Natural killer cell treated with Interleukin-12 subunit alpha and Interleukin-12 subunit beta and Interleukin-15 and Interleukin-18, amount 100 ng/mL, for 72 hours (primary cell): ENCODE measurements at places on chromosomes 11 and 22. TPM values are rescaled to one million over a fixed set of nuclear protein-coding genes. Genes with fewer than 3 reads are reported as not detected.
A peak's percentile ranks its signal among the peaks of the same experiment; 100 is the strongest.

GRCh38 chr11:17351510-17352176 lies at the start of gene NCR3LG1:
Gene NCR3LG1, plus strand, starts transcription at chr11:17351800. Its CDS starts 170 bp downstream, at chr11:17351970.
- DNase-seq = peak; percentile 88
- peak within 1 kb of the TSS; percentile 63 for H3K27ac ChIP-seq
- H3K4me1 ChIP-seq = peaks cover 28% of the 10 kb centered on the region

The MUC2 gene
- total RNA-seq = not detected

- H3K4me3 ChIP-seq = no peak overlapping the region
- H3K36me3 ChIP-seq = no peaks in the 10 kb centered on the region
- DNase-seq = no peak
- no peak overlapping the region for H3K27ac ChIP-seq
- H3K4me1 ChIP-seq = no peaks in the 10 kb centered on the region
Observed at GRCh38 chr11:27216270-27217149, 146.5 kb downstream of the CCDC34 start.

- no peak for DNase-seq
- peaks cover 7% of the 10 kb centered on the region for H3K36me3 ChIP-seq
- no peak overlapping the region for H3K27ac ChIP-seq
- no peak overlapping the region for H3K4me3 ChIP-seq
Observed at GRCh38 chr22:44610071-44610470, 91.9 kb upstream of the PRR5 start.

The CHRM1 gene
- total RNA-seq = not detected

DNA sequence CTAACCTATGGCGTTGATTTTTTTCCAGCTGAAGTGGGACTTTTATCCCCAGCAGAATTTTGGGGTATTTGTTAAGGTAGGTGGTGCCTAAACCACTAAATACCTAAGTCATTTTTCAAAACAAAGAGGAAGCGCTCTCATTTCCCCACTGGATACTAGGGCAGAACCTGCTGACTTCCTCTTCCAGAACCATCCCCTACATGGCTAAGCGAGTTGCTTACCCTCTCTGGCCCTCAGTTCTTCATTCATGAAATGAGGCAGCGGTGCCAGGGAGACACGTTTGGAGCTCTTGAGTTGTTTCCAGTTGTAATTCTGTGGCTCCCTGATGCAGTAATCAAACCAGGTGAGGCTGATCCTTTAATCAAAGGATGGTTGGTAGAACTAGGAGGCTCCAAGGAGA lies 10.0 kb upstream of the MTMR3 start:
- no peak overlapping the region for H3K4me3 ChIP-seq
- no peak overlapping the region for H3K27ac ChIP-seq
- no peak for DNase-seq
- peaks cover 9% of the 10 kb centered on the region for H3K27me3 ChIP-seq

DNA sequence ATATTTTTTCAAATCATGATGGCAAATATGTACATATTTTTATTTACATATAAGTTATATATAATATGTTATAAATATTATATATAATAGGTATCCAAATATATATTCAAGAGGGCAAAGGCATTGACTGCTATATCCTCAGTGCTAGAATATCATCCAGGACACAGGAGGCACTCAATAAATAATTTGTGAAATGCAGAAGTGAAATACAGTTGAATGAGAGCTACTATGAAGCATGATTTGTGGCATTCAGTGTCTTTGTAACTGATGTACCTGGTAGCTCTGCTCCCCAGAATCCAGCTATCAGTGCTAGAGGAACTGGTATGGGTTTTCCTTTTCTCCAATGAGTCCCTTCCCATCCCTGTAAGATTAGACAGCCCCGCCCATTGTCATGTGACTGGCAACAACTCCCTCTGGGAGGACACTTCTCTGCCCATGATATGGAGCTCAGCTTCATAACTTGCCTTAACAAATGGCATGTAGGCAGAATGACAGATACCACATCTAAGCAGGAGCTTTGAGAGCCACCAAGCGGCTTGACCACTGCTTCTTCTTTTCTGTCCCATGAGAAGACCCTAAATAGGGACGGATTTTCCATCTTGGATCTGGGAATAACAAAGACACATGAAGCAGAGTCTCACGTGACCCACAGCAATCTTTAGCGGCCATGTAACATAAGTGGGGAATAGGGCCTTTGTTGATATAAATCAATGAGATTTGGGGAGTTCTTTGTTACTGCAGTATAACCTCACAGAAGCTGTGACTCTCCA lies 10.2 kb upstream of the CD82 start:
- H3K36me3 ChIP-seq = no peaks in the 10 kb centered on the region
- H3K4me1 ChIP-seq = peaks cover 13% of the 10 kb centered on the region
- H3K27me3 ChIP-seq = peaks cover 2% of the 10 kb centered on the region

- no peak overlapping the region for H3K4me3 ChIP-seq
- no peaks in the 10 kb centered on the region for H3K36me3 ChIP-seq
- no peak overlapping the region for H3K27ac ChIP-seq
- DNase-seq = no peak
- peaks cover 8% of the 10 kb centered on the region for H3K27me3 ChIP-seq
Observed at GRCh38 chr11:69249311-69250185, 44.4 kb upstream of the MYEOV start.

DNA sequence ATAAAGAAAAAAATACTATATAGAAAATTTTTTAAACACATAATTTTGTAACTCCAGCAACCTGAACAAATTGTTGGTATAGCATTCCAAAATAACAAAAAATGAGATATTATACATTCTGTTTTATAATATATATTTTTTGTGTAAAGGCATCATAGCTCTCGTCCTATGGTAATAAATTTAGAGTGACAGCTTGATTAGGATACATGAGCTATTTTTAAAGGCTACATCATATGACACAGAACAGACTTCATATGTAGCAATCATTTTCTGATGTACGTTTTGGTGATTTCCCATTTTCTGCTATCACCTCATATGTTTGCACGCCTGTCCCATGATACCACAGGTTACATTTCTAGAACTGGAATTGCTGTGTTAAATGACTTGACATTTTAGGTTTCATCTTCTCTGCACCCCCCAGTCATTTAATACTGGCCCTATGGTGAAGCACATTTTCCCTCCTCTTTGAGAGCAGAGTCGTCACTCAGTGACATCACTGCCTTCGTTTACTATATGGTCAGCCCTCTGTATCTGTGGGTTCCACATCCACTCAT lies 19.5 kb downstream of the PC start:
- DNase-seq = no peak
- H3K4me1 ChIP-seq = no peaks in the 10 kb centered on the region
- H3K4me3 ChIP-seq = no peak overlapping the region
- H3K36me3 ChIP-seq = no peaks in the 10 kb centered on the region

The NCF4 gene
- total RNA-seq = 53.1 TPM

GRCh38 chr11:33701302-33702230 lies 940 bp upstream of the C11orf91 start:
- peak overlapping the region; percentile 68 for H3K27ac ChIP-seq
- no peak for DNase-seq
- H3K4me3 ChIP-seq = peak overlapping the region; percentile 89
- peaks cover 17% of the 10 kb centered on the region for H3K4me1 ChIP-seq
- peaks cover 25% of the 10 kb centered on the region for H3K27me3 ChIP-seq
- no peaks in the 10 kb centered on the region for H3K36me3 ChIP-seq

GRCh38 chr11:73576185-73576614 lies 21.7 kb downstream of the FAM168A start:
- no peak overlapping the region for H3K27ac ChIP-seq
- H3K27me3 ChIP-seq = no peaks in the 10 kb centered on the region
- no peaks in the 10 kb centered on the region for H3K36me3 ChIP-seq
- peaks cover 23% of the 10 kb centered on the region for H3K4me1 ChIP-seq
- no peak for DNase-seq
- H3K4me3 ChIP-seq = no peak overlapping the region

GRCh38 chr22:38853196-38853651 lies 9.4 kb upstream of the NPTXR start:
- no peak overlapping the region for H3K27ac ChIP-seq
- no peak for DNase-seq

The MLC1 gene
- total RNA-seq = 4.5 TPM

DNA sequence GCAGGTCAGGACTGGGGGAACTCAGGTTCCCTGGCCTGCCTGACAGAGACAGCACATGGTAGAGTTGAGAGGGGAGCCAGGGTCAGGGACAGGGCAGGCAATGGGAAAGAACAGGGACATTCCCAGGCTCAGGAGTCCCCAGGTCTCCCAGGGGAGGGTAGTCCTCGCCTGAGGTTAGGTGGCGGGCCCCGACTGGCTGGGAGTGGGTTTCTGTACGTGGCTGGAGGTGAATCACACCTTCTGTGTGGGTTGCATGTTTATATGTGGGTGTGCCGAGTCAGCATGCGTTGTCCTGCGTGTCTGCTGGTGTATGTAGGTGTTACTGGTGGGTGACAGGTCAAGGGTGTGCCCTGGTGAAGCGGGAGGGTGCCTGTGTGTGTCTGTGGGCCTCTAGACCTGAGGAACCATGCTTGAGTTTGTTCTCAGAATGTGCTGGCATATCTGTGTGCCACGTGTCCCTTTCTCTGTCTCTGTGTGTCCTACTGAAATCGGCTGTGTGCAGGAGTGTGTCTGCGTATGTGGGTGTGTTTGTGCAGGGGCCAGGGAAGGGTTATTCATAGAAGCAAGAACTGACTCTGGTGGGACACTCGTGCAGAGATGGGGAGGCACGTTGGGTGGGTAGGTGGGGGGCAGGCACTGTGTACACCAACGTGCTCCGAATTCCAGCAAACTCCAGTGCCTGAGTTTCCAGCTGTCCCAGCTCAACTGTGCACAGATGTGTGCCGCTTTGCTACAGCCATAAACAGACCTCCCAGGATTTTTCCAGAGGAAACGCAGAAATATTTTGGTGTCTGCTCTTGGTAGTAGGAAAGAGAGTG lies 23.8 kb upstream of the OAF start:
- H3K4me3 ChIP-seq = no peak overlapping the region
- H3K36me3 ChIP-seq = no peaks in the 10 kb centered on the region
- DNase-seq = no peak
- no peaks in the 10 kb centered on the region for H3K4me1 ChIP-seq

The OR5B12 gene
- total RNA-seq = not detected

The KRTAP5-1 gene
- not detected for total RNA-seq

GRCh38 chr11:12906501-12906900 lies 102.6 kb upstream of the RASSF10 start:
- H3K4me1 ChIP-seq = no peaks in the 10 kb centered on the region
- DNase-seq = no peak
- H3K27me3 ChIP-seq = peaks cover 17% of the 10 kb centered on the region
- no peak overlapping the region for H3K4me3 ChIP-seq
- H3K27ac ChIP-seq = no peak overlapping the region
- no peaks in the 10 kb centered on the region for H3K36me3 ChIP-seq

DNA sequence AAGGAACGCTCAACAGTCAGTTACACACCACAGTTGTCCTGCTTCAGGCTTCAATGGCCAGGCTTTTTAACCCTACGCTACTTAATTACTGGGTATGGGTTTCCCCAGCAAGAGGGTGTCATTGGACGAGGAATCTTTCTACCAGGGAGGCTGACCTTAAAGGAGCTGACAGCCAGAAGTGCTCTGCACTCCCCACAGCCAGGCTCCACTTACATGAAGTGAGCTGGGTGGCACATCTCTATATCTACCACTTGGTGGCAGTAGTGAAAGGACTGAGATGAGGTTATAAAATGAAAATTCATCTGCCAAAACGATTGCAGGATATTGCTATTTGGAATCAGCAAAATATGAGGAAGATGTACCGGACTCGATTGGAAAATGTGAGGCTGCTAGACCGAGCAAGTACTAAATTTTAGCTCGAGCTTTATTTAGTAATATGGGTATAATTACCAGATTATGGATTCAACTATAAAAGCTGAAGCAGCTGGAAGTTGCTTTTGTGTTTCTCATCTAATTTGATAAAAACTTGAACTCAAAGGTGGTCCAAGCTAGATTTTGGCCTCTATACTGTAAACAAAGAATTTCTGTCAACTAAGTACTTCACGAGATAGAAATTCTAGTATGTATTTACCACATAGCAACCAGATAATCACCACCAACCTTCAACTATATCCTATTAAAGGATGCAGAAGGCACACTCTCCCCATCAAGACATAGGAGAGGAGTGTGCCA lies 53.9 kb upstream of the CEP126 start:
- H3K27ac ChIP-seq = no peak overlapping the region
- H3K4me1 ChIP-seq = no peaks in the 10 kb centered on the region
- H3K27me3 ChIP-seq = peaks cover 25% of the 10 kb centered on the region
- H3K36me3 ChIP-seq = no peaks in the 10 kb centered on the region
- H3K4me3 ChIP-seq = no peak overlapping the region

DNA sequence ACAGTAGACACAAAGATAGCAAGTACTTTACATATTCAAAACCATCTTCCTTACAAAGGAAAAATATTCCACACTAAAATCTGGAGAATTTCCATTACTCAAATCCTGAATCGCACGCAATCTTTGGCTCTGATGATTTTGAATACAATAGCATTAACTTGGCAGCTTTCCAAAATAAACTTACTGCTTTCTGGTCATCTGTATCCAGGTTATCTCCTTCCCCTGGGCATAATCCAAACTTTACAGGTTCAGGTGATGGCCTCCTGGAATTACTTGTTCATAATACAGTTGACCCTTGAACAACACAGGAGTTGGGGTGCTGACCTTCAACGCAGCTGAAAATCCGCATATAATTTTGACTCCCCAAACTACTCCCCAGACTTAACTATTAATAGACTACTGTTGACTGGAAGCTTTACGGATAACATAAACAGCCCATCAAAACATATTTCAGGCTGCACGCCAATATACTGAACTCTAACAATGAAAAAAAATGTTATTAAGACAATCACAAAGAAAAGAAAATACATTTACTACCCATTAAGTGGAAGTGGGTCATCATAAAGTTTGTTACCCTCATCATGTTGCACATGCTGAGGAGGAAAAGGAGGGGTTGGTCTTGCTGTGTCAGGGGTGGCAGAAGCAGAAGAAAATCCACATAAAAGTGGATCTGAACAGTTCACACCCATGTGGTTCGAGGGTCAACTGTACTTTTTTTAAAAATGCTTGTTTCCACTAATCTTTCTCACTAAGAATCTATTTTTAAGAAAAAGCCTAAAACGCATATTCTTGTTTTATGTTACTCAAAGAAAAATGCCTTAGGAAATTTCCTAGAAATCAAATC lies 6.5 kb downstream of the MTMR2 start:
- H3K27ac ChIP-seq = no peak overlapping the region
- no peaks in the 10 kb centered on the region for H3K27me3 ChIP-seq
- H3K4me1 ChIP-seq = peaks cover 30% of the 10 kb centered on the region
- no peak for DNase-seq

The IZUMO1R gene
- total RNA-seq = not detected

The POLD3 gene
- 58.9 TPM for total RNA-seq

The SHANK2 gene
- total RNA-seq = not detected

DNA sequence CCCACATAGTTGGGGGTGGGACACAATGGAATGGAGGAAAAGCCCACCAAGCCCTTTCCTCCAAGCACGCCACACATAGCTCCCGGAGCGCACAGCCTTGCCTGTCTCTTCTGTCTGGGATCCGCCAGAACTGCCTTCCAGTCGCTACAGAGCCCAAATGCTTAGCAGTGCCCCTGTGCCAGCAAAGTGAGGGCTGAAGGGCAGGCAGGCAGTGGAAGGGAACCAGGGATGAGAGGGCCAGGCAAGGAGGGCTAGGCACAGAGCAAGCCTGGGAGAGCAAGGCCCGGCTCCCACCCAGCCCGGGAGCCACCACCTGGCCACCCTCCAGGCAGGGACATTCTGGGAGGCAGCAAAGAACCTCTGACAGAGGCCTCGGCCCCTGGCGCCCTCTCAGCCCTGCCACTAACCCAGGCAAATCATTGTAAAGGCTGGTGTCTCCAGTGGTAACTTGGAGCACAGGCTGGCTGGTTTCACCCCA lies 32.5 kb downstream of the PPP2R1B start:
- H3K36me3 ChIP-seq = no peaks in the 10 kb centered on the region
- no peak overlapping the region for H3K4me3 ChIP-seq
